ENCODE measurements at places on chromosomes 12 and 14.

- no peak for DNase-seq
Measured at GRCh38 chr12:121592320-121592719, 11.5 kb upstream of the KDM2B start.

DNA sequence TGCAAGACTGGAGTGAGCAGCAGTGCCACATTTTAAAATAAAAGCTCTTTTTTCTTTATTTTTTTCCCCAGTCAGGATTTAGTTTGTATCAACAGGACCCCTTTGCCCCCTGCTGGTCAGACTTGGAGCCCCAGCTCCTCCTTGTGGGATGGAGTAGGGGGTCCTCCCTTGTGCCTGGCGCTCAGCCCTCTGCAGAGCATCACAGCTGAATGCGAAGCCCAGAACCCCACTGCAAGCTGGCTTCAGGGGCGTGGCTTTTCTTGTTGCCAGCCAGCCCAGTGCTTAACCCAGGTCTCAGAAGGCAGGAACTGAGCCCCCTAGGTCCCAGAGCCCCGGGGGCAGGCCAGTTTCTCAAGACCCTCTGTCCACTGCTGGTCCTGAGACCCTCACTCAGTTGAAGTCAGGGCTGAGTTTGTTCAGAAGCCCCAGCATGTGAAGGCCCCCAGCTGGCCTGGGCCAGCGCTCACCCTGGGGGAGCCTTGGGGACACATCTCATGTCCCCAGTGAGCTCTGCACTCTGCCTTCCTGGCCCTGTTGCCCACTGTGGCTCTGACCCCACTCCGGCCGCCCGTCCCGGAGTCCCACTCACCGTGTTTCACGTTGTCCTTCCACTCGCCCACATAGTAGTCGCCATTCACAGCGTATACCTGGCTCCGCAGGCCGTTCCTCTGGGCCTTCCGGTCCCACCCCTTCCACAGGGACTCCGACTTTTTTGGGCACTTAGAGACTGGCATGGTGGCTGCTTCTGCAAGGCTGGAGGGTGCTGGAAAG lies 519 bp downstream of the MORN3 start:
- DNase-seq: peak; percentile 25

DNA sequence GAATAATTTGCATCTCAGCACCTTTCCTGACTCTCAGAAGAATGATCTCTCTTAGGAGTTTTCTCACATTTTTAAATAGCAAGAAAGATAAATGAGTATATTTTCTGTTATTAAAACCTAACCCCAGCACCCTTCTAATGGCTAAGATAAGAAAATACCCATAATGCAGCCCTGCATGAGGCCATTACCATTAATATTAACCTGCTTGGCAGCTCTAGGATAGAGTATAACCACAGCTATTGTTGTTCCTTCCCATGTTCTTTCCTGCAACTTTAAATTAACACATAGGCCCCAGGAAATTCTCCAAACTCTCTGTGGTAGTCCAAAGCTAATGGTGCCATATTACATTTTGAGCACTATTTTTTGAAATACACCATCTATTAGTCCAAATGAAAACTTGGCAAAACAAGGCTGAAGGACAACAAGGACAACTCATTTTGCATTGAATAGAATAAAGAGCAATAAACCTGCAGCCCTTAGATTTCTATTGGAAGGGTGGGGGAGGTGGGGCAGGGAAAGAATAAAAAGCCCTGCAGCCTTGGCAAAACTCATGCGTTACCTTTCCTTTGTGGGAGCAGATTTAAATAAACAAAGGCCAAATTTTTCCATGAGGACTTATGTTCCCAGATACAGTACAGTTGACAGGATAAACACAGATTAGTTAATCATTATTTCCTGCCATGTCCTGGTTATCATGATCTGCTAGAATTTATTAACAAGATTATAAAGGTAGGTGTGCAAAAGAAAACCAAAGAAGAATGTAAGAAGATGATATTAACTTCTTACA lies 46.9 kb downstream of the BTG1 start:
- no peak for DNase-seq

GRCh38 chr12:88958153-88958552 lies 377.9 kb upstream of the KITLG start:
- no peak for DNase-seq

GRCh38 chr12:107560165-107560898 lies 125.3 kb upstream of the PWP1 start:
- DNase-seq: no peak

DNA sequence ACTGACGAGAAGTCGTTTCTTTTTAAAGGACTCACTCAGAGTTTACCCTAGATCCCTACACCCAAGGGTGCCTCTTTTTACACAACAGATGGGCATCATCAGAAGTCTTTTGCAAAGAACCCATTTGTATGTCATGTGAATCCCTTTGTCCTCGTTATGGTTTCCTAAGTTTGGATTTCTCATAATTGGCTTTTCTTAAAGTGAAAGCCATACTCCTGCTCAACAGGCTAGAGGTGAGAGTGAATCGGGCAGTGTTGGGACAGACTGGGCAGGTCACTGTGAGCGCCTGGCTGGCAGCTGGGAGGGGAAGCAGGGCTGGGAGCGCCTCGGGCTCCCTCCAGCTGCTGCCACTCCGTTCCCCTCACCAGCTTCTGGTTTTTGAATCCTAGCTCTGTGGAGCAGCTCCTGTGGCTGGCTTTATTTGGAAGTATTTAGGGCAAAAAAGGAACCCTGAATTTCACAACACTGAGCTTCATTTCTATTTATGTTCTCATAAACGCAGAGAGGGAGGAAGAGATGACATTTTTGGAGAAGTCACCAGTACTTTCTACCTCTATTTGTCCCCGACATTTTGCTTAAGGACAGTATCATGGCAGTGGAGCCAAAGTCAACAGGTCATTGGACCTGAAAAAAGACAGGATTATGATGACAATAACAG lies 63.8 kb upstream of the ACTN1 start:
- no peak for DNase-seq

DNA sequence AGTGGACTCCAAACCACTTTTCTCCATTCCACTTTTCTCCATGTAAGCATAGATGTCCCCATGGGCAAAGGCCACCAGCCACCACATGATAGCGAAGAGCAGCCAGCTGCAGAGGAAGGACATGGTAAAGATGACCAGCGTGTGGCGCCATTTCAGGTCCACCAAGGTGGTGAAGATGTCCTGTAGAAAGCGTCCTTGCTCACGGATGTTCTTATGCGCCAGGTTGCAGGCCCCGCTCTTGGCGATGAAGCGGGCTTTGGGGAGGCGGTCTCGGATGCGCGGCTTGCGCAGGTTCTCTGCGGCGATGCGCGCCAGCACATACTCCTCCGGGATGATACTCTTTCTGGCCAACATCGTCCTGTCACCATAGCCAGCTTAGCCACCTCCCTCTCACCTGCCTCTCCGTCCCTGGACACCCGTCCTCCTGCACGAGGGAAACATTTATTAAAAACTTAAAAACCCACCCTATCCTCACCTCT lies 1.2 kb downstream of the KCNJ8 start:
- no peak for DNase-seq

GRCh38 chr14:73008501-73008900 lies 18.4 kb downstream of the ZFYVE1 start:
- DNase-seq: no peak

- no peak for DNase-seq
Measured at GRCh38 chr12:52044292-52044983, 6.8 kb upstream of the NR4A1 start.

DNA sequence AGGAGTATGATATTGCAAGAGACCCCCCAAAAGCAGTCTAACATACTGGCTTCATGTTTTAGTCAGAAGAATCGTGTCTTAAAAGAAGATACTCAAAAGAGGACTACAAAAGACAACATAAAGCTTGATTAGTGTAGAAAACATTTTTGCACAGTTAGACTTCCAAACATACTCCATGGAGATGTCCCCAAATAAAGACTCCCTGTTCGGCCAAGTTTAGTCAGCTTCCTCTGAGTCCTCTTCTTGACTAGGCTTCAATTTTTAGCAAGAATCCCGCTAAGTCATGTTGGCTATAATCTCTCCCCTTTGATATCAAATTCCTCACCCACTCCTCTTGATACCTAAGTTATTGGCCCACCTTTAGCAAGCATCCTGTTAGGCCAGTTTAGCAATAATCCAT lies 298.0 kb downstream of the RMST start:
- no peak for DNase-seq

- no peak for DNase-seq
Measured at GRCh38 chr12:109443794-109444193, 33.3 kb downstream of the KCTD10 start.

DNA sequence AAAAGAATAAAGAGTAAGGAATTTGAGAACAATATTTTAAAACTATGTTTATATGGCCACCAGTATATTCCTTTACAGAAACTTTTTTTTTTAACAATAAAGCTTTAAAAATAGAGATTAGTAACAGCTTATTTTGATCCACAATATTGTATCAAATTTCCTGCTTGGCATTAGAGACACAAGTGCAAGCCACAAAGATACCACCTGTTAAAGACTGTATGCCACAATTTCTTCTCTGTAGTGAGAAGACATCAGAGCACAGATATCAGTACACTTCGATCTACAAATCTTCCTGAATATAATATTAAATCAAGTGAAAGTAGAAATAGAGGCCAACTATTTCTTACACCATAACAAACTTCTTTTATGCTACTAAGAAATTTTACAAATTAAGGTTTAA lies 68.0 kb downstream of the GALNT4 start:
- no peak for DNase-seq

DNA sequence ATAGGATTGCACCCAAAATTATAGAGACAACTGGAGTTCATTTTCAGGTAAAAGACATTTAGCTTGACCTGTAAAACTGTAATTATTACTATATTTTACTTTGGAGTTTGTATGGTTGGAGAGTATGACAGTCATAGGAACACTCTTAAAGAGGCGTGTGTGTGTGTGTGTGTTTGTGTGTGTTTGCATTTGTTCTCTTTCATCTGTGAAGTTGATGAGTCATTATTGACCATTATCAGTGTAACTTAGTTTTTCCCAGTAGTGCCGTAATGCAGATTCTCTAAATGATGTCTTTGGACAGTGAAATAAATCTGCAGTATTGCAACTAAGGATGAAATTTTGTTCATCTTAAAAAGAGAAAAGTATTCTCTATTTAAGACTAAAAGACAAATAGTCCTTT lies 13.0 kb downstream of the WASHC4 start:
- no peak for DNase-seq

GRCh38 chr14:54197369-54197768 lies 199.4 kb upstream of the CDKN3 start:
- DNase-seq: no peak

GRCh38 chr14:89368490-89369477 lies 48.2 kb downstream of the FOXN3 start:
- no peak for DNase-seq

GRCh38 chr12:116319898-116320621 lies 42.6 kb upstream of the MED13L start:
- no peak for DNase-seq

DNA sequence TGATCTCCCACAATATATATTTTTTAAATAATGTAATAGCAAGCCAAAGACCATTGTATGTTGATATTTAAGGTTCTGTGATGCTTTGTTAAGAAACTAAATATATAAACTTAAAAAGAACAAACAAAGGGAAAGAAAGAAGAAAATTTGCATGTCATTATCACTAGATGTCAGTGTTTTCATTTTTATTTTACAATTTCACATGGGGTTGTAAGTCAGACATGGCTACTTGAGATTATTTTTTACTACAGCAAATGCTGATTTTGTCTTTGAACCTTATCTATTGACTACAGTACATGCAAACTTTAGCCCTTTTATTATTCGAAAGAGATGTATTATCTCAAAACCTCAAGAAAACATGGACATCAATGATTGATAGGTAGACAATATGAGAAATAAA lies 36.1 kb downstream of the SLCO1C1 start:
- no peak for DNase-seq
